Fibroblast of skin of scalp (primary cell): ENCODE measurements at places on chromosomes 4 and X.

DNA sequence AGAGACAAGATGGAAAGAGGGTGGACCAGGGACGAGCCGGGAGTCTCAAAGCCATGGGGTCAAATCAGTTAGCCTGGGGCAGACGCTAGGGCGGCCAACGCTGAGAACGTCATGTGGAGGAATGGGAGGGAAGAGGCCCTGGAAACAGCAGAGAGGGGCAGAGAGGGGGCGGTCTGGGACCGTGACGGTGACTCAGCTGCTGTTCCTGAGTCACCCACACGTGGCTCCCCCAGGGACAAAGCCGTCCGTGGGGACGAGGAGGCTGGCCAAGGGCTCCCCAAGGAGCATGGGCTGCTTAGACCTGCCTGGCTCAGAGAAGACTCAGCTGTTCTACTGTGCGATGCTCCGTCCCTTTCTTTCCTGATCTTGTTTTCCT is 108.4 kb upstream of the LRPAP1 start:
- peak; percentile 35 for DNase-seq

DNA sequence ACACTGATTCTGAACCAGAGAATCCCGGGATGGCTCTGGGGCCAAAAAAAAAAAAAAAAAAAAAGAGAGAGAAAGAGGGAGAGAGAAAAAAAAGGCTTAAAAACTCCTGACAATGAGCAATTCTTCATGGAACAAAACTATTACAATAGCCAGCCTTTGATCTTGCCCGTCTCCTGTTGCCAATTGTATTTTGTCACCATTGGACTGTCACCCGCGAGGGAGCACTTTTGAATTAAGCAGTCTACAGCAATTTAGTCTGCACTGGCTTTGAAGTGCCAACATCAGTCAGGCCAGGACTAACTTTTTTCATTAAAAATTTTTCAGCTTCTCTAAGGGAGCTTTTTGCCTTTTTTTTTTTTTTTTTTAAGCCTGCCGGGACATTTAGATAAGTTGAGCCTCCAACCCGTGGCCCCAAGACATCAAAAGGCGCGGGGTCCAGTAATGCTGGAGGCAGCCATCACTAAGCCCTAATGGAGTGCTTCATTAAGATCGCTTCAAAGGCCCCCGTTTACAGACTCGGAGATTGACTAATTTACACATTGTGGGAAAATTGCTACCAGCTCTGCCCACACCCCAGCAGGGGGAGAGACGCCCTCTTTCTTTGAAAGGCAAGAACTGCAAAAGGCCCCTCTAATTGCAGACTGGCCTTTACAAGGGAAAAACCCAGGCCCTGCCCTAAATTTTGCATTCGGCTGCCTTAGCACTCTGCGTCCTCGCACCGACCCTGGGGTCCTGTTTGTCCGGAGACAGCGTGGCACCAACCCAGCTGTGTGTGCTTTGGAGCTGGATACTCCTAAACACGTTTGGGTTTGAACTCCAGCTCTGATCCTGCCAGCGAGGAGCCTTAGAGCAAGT is 98.1 kb upstream of the MSX1 start:
- DNase-seq: peak; percentile 23

DNA sequence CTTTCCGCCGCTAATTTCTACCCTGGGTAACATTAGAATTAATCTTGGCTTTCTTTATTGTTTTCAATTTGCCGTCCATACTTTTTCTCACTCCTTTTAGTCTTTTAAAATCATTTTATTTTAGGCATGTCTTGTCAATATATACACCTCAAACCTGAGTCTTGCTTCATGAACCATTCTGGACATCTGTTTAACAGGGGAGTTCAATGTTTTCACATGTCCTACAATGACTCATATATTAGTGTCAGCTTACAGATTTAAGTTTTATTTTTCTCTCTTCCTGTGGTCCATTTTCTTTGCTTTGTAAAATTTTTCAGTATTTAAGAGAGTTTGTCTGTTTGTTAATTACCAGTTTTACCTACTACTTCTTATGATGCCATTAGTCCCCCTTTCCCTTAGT is 89.5 kb downstream of the LCORL start:
- DNase-seq: no peak

- no peak for DNase-seq
These were observed 334.7 kb downstream of the FAT4 start for GRCh38 chr4:125649452-125649851.

DNA sequence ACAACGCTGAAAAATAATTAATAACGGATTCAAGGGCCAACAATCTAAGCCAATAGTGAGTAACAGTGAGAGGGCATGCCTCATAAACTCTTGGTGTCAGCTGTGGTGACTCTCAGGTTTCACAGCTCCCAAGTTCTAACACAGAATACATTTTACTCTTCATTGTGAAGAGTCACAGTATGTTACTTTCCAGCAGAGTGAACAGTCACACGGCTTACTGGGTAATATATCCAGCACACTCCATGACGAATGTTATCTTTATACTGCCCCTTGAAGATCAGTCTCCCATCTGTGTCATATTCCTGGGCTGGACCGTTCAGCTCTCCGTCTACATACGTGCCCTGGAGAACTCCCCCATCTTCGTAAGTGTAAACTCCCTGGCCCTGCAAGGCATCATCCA is 23.1 kb downstream of the SETD7 start:
- DNase-seq: no peak

DNA sequence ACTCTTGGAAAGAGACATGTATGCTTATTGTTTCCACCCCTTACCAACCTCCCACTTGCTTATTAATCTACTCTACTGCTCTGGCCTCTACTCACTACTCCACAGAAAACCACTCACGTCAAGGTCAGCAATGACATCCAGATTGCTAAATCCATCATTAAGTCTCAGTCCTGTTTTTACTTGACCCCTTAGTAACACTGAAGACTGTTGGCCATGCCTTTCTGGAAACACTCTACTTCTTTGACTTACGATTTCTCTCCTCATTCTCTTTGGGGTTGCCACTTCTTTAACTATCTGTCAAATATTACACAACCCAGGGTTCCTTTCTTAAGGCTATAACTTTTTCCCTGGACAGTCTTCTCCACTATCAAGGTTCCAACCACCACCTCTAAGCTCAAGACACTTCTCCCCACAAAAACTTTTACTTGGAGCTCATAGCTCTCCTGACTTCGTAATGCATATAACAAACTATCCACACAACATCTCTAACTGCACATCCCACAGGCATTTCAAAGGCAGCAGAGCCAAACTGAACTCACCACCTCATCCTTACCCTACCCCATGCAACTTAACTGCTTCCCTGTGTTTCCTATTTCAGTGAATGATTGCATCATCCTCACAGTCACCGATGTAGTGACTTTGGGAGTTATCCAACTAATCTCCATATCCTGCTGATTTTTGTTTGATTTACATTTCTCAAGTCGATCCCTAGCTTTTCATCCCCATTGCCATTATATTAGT is 15.8 kb upstream of the MAGEA4 start:
- peak; percentile 88 for DNase-seq

DNA sequence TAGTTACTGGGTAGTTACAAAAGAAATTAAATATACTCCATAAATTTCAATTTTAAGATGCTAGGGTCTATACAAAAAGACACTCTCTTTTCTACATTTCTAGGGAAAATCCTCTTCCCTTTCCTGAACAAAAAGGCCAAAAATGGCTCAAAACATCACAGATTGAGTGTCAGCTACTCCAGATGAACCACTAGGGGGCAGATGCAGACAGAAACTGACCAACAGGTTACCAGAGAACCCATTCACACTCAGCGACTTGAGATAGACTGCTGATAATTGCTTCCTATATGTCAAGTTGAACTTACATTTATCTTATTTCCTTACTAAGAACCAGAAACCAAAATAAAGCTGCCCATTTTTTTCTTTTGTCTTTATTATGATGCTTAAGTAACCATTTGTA is 83.4 kb upstream of the MID1IP1 start:
- DNase-seq: peak; percentile 8

DNA sequence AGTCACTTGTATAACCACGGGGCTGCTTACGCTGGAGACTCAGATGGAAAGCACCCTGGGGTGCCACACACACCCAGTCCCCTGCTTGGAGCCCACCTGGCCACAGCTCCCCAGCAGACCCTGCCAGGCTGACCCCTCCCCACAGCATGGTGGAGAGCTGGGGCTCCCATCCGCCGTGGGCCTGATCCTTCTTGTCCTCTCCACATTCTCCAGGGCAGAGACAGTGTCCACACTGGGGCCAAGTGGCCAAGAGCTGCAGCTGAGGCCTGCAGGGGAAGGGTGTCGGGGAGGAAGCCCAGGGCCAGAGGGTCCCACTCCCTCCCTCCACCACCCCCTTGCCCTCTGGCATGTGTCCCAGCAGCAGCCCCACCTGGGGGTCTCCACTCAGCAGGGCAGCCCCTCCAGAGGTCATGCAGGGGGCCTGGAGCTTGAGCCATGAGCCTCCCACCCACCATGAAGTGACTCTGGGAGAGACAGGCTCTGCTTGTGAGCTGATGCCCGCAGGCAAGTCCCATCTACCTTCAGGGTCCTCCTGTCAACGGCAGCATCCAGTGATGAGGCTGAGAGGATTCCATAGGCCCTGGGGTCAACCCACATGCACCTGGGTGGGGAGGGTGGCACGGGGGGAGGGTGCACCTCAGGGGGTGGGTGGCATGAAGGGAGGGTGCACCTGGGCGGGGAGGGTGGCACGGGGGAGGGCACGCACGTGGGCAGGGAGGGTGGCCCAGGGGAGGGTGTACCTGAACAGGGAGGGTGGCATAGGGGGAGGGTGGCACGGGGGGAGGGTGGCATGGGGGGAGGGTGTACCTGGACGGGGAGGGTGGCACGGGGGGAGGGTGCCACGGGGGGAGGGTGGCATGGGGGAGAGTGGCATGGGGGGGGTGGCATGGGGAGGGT is 56.4 kb downstream of the FAM53A start:
- DNase-seq: no peak

DNA sequence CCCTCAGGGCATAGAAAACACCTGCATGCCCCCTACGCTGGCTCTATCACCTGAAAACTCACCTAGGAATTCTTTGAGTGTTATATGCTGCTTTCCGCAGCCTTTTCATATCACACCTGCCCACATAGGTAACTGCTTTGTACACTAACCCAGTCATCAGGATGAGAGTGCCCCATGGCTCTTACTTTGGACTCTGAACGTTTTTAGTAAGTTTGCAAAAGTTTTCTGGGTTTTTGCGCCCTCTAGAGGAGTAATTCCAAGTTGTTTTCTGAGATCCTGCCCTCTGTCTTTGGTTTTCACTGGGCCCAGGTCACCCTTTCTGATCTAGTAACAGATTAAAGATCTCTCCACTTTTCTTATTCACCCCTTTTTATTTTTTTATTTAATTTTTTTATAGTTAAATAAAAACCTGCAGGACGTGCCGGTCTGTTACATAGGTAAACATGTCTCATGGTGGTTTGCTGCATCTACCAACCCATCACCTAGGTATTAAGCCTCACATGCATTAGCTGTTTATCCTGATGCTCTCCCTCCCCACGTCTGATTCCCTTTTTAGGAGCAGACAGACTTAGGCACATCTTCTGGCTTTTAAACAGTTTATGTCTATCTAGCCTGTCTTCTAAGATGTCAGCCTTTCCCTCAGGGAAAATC is 139.2 kb downstream of the NWD2 start:
- peak; percentile 13 for DNase-seq

GRCh38 chr4:37745946-37746345 is 59.8 kb upstream of the RELL1 start:
- DNase-seq: no peak

GRCh38 chr4:60129740-60130139 is 1070.4 kb upstream of the ADGRL3 start:
- DNase-seq: peak; percentile 15

GRCh38 chr4:7332216-7333023 is 102.3 kb downstream of the PSAPL1 start:
- peak; percentile 88 for DNase-seq

GRCh38 chrX:23383411-23383810 is 48.8 kb downstream of the PTCHD1 start:
- peak; percentile 71 for DNase-seq

DNA sequence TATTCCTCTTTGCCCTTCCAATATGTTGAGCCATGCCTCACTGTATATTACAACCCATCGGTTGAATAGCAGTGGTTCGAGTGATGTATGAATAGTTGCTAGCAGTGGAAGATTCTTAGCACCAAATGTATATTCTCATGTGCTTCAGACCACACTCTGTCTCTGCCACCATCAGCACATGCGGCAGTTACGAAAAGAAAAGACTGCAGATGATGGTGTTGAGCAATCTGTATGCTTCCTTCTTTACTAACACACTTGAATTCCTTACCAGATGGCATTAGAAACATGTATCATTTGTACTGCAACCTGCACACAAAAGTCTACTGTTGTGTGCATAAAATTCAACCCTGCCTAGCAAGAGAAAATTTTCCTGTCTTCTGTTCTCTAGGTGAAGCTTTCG is 214.6 kb downstream of the ENOX2 start:
- no peak for DNase-seq

DNA sequence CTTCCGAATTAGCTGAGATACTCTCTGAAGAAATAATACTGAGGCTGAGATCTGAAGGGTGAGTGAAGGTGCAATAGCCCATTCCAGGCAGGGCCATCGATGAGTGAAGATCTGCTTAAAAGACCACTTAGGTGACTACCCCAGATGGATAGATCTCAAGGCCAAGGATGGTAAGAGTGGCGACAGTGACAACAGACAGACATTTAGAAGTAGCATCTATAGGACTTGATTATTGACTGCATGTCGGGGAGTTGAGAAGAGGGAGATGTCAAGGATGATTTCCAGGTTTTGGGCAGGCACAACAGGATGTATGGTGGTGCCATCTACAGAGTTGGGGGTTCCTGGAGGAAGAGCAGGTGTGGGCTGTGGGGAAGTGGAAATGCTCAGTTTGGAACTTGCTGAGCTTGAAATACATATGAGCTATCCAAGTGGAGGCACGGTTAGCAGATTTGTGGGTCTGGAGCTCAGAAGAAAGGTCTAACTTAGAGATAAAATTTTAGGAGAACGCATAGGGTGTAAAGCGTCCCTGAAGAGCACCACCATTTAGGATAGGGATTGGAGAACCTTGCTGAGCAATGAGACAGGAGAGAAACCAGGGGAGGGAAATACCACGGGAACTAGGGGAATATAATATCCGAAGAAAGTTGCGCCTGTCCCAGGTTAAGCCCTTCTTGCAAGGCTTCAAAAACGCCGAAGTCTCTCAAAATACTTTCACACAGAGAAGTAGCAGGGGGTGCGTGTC is 688 bp downstream of the UFSP2 start:
- no peak for DNase-seq

- no peak for DNase-seq
These were observed 6.4 kb downstream of the SGMS2 start for GRCh38 chr4:107831140-107831539.

GRCh38 chr4:1557221-1557597 is 126.9 kb downstream of the FAM53A start:
- no peak for DNase-seq

GRCh38 chrX:31500921-31501320 is 429.1 kb upstream of the FTHL17 start:
- peak; percentile 49 for DNase-seq

DNA sequence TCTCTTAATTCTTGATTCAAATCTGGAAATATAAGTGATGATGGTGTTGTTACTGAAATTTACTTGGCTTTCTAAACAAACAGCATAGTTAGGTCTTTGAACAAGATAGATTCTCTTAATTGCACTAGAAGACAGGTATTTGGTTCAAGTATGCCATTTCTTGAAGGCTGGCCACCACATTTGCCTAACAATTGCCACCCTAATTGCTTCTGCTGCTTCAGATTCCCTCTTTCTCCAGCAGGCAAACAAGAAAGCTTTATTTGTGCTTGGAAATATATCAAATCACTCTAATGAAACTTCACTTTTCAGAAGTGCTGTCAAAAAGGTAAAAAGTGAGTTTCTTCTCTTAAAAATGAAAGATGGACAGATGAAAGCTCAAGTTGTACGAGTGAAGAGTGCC is 418.6 kb downstream of the INPP4B start:
- DNase-seq: no peak

- no peak for DNase-seq
These were observed 594 bp upstream of the ARHGAP24 start for GRCh38 chr4:85474356-85474755.
